ENCODE measurements at places on chromosomes 11 and 22. TPM values are rescaled to one million over a fixed set of nuclear protein-coding genes. Genes with fewer than 3 reads are reported as not detected.

CARD16 gene
- 9.5 TPM for total RNA-seq

APOA5 gene
- total RNA-seq, result not detected

RNH1 gene
- 123 TPM for total RNA-seq

MAJIN gene
- total RNA-seq, result not detected

APOA4 gene
- not detected for total RNA-seq

SLC36A4 gene
- total RNA-seq, result 17.1 TPM

F2 gene
- not detected for total RNA-seq

DNA sequence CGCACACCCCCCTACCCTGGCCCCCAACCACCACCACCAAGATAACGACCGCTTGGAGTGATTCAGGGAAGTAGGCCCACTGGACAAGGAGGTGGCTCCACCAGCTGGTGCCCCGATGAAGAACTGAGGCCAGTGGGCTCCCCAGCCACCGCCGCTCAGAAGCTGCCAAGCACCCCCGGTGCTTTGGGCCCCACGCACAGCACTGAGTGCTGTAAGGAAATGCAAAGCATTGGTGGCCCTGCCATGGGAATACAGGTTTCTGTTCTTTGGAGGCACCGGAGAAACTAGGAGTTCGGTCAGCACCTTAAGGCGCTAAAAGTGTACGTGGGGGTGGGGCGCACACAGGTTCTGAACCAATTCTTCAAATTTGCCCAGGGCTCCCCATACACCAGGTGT, 664 bp upstream of the PRSS23 start:
- H3K4me3 ChIP-seq, result peak overlapping the region; percentile 76
- H3K27me3 ChIP-seq, result peaks cover 30% of the 10 kb centered on the region
- H3K36me3 ChIP-seq, result peaks cover 9% of the 10 kb centered on the region
- peak overlapping the region; percentile 76 for H3K27ac ChIP-seq
- DNase-seq, result no peak
- peaks cover 47% of the 10 kb centered on the region for H3K4me1 ChIP-seq

GRCh38 chr22:50444663-50445062, 30.2 kb downstream of the SBF1 start:
- H3K36me3 ChIP-seq, result peaks cover 14% of the 10 kb centered on the region
- no peaks in the 10 kb centered on the region for H3K4me1 ChIP-seq

- no peak overlapping the region for H3K4me3 ChIP-seq
- H3K27me3 ChIP-seq, result peaks cover 2% of the 10 kb centered on the region
- no peaks in the 10 kb centered on the region for H3K4me1 ChIP-seq
Observed at GRCh38 chr11:8149726-8150125, 19.1 kb downstream of the RIC3 start.

- peaks cover 10% of the 10 kb centered on the region for H3K36me3 ChIP-seq
- H3K4me3 ChIP-seq, result no peak overlapping the region
- no peaks in the 10 kb centered on the region for H3K27me3 ChIP-seq
- H3K27ac ChIP-seq, result no peak overlapping the region
- no peaks in the 10 kb centered on the region for H3K4me1 ChIP-seq
Observed at GRCh38 chr11:72897506-72897905, 83.3 kb downstream of the ATG16L2 start.

- no peaks in the 10 kb centered on the region for H3K4me1 ChIP-seq
- H3K36me3 ChIP-seq, result no peaks in the 10 kb centered on the region
- H3K27me3 ChIP-seq, result no peaks in the 10 kb centered on the region
- H3K27ac ChIP-seq, result no peak overlapping the region
- DNase-seq, result no peak
Observed at GRCh38 chr11:1223346-1224110, 662 bp downstream of the MUC5B start.

DNA sequence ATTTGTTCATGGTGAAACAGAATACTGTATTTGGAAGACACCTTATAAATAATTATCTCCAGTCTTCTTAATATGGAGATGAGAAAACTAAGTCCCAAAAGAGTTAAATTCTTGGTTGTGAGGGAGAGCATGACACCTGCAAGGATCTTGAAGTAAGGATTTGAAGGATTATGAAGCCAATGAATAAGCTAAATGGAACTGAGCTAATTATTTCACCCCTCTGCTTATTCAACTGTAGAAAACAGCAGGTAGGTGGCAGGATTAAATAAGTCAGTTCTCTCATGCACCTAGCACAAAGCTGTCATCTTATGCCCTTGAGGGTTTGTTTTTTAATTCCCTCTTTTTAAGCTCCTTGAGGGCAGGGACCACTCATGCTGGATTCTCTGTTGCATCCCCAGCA, 457.3 kb downstream of the ETS1 start:
- no peak overlapping the region for H3K27ac ChIP-seq
- peaks cover 8% of the 10 kb centered on the region for H3K27me3 ChIP-seq
- H3K4me3 ChIP-seq, result no peak overlapping the region

DNA sequence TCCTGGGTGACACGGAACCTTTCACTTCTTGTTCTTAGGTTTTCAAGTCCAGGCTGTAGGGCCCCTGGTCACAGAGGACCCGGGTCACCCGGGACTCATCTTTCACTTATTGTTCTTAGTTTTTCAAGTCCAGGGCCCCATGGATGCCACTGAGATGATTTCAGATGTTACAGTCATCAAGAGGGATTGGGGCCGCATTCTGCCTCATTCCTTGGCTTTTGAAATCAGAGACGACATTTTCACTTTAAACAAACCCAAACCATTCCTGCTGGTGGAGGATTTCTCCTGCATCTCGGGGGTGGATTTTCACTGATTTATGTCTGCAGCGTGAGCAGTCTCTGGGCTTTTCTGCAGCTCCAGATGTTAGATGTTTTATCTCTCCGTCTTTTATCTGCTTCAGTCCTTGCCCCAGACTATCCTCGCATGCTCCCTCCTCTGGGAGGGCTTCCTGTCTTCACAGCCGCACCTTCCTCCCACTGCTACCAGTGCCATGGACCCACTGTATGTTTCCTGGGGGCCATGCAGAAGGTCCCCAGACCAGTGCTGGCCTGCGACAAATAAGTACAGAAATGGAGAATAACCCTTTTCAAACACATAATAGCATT, 27.4 kb downstream of the FBLN1 start:
- no peaks in the 10 kb centered on the region for H3K27me3 ChIP-seq

GRCh38 chr22:25722626-25723025, 19.4 kb upstream of the MYO18B start:
- H3K4me3 ChIP-seq, result no peak overlapping the region
- peaks cover 31% of the 10 kb centered on the region for H3K4me1 ChIP-seq
- no peak for DNase-seq

DNA sequence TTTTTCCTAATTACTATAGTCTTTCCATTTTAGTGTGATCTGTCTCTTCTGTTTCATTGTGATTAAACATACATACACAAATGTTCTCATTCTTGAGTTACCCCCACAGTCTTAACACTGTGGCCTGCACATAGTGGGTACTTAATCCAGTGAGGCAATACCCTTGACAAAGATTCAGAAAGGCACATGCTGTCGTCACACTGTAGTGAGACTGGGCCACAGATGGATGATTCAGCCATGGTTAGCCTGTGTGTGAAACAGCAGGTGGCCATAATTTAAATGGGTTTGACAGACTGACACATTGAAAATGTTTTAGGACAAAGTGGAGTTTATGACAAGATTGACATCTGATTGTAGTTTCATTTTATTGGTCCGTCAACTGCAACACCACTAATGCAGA, 313.1 kb downstream of the C11orf87 start:
- H3K4me3 ChIP-seq, result no peak overlapping the region
- no peaks in the 10 kb centered on the region for H3K27me3 ChIP-seq
- no peak overlapping the region for H3K27ac ChIP-seq
- no peaks in the 10 kb centered on the region for H3K4me1 ChIP-seq
- no peak for DNase-seq

DNA sequence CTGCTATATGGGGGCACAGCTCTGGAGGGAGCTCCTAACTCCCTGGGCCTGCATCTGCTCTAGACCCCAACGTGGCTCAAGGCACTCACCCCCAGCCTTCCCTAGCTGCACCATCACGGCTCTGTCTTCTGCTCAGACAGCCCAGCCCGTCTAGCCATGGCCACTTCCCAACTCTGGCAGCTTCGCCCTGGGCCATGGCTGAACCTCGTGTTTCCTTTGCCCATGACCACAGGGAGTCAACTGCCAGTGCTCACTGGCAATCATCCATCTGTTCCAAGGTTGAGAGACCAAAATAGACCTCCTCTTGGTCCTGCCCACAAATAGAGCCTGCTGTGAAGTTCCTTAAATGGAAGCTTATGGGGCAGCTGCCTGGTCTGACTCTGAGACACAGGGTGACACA, 5.4 kb downstream of the LMO1 start:
- no peaks in the 10 kb centered on the region for H3K36me3 ChIP-seq
- no peak overlapping the region for H3K4me3 ChIP-seq
- peaks cover 28% of the 10 kb centered on the region for H3K27me3 ChIP-seq

GRCh38 chr11:47711225-47711624, 3.9 kb downstream of the AGBL2 start:
- H3K27ac ChIP-seq, result no peak overlapping the region
- no peaks in the 10 kb centered on the region for H3K27me3 ChIP-seq
- DNase-seq, result no peak
- H3K4me1 ChIP-seq, result peaks cover 23% of the 10 kb centered on the region
- peaks cover 6% of the 10 kb centered on the region for H3K36me3 ChIP-seq

All from activated T-helper 1 cell treated with anti-CD3 and anti-CD28 coated beads, Interleukin-12 subunit alpha, Interleukin-12 subunit beta, Interleukin-2, Interleukin-4 antibody, amounts not matched to agents 30 ng/mL and 10 ng/mL and 1 ng/mL, durations not matched to agents 14 hours and 24 hours and 36 hours (primary cell).